ENCODE measurements at places on chromosomes 11 and 22. TPM values are rescaled to one million over a fixed set of nuclear protein-coding genes. Genes with fewer than 3 reads are reported as not detected.

SPON1 gene
- total RNA-seq: 1.1 TPM

ALDH3B2 gene
- not detected for total RNA-seq

FOXRED2 gene
- 4.5 TPM for total RNA-seq

RPS6KB2 gene
- 46.6 TPM for total RNA-seq

POTEH gene
- not detected for total RNA-seq

NELL1 gene
- not detected for total RNA-seq

CALCA gene
- not detected for total RNA-seq

ASRGL1 gene
- total RNA-seq: 20.3 TPM

KCNE3 gene
- total RNA-seq: not detected

All from Caki2 (cell line).